ENCODE measurements at places on chromosomes 3 and 15.
A peak's percentile ranks its signal among the peaks of the same experiment; 100 is the strongest.

GRCh38 chr3:50010959-50011358 lies 71.0 kb downstream of the RBM6 start:
- H3K4me3 ChIP-seq = no peak overlapping the region
- peaks cover 5% of the 10 kb centered on the region for H3K36me3 ChIP-seq
- no peak overlapping the region for H3K27ac ChIP-seq
- H3K27me3 ChIP-seq = no peaks in the 10 kb centered on the region
- no peaks in the 10 kb centered on the region for H3K4me1 ChIP-seq

DNA sequence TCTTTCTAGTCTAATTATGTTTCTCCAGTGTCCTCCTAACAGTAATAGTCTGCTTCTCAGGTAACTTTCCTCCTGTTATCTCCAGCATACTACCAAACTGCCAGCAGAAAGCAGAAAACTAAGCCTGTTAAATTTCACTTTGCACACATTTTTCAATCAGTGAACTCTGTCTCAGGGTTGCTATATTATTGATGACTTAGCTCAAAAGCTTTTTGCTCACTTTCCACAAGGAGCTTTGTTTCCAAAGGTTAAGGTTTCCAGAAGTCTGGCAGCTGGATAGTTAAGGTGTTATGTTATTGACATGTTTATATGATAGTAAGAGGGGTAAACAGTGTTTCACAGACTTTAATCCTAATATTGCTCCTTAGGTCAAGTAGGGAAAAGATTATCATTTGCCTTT lies 5.1 kb downstream of the TRPM7 start:
- H3K4me1 ChIP-seq = peaks cover 6% of the 10 kb centered on the region
- no peak overlapping the region for H3K27ac ChIP-seq
- no peak overlapping the region for H3K4me3 ChIP-seq
- H3K27me3 ChIP-seq = no peaks in the 10 kb centered on the region
- DNase-seq = no peak

DNA sequence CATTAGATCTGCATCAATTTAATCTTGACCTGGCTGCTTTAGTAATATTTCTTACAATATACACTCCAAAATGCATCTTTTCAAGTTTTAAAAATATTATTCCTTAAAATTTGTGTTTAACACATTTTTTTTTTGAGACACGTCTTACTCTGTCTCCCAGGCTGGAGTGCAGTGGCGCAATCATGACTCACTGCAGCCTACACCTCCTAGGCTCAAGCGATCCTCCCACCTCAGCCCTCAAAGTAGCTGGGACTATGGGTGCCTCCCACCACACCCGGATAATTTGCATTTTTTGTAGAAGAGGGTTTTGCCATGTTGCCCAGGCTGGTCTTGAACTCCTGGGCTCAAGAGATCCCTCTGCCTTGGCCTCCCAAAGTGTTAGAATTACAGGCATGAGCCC lies 73.6 kb downstream of the ETV5 start:
- H3K4me3 ChIP-seq = no peak overlapping the region
- no peaks in the 10 kb centered on the region for H3K27me3 ChIP-seq
- H3K36me3 ChIP-seq = no peaks in the 10 kb centered on the region
- H3K27ac ChIP-seq = no peak overlapping the region
- no peak for DNase-seq

DNA sequence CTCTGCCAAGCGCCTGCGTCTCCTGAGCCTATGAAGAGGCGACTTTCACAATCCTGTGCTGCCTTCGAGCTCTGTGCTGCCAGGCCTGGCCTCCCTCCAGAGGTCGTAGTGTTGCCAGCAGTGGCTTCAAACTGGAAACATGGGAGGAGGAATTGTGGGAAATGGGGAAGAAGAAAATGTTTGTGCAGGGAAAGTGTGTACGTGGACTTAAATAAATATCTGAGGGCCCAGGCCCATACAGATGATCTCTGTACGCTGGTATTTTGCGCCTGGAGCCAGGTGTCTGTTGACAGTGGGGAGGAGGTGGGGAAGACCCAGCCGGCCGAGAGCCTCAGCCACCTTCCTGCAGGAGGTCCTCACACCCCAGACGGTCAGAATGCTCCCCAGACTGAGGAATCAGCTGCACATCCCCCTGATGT lies 44.6 kb downstream of the ZBTB38 start:
- peaks cover 68% of the 10 kb centered on the region for H3K4me1 ChIP-seq
- H3K4me3 ChIP-seq = peak overlapping the region; percentile 26
- no peaks in the 10 kb centered on the region for H3K36me3 ChIP-seq

DNA sequence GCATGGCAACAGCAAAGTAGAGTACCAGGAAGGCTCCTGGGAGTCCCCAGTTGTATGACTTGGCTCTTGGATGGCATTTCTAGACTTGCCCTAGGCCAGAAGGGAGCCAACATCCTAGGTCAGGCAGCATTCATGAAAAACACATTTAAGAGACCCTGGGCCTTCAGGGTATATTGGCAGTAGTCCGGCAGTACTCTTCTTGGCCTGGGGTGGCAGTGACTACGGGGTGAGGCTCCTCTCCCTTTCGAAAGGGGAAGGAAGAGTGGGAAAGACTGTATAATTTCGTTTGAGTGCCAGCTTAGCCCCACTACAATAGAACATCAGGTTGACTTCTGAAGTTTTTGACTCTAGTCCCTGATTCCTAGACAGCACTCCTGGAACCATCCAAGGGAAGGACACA lies 136.4 kb downstream of the ZIC4 start:
- H3K4me1 ChIP-seq = no peaks in the 10 kb centered on the region
- no peaks in the 10 kb centered on the region for H3K27me3 ChIP-seq
- H3K4me3 ChIP-seq = no peak overlapping the region
- H3K27ac ChIP-seq = no peak overlapping the region
- H3K36me3 ChIP-seq = no peaks in the 10 kb centered on the region

DNA sequence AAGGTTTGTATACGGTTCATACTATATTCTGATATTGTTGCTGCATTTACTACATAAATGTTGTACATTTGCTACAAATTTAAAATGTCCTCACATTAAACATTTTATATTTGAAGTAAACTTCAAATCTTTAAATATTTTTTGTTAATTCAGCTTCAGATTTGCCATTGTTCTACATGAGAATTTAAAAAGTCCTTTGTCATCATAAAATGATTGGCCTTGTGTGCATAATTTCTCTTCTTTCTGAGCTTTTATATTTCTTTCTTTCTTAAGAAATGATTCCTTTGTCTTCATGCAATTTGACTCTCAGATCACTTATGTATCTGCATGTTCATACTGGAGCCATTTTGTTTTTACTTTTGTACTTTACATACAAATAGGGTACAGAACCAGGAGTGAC lies 28.0 kb downstream of the DNAJC19 start:
- H3K27ac ChIP-seq = no peak overlapping the region
- peaks cover 50% of the 10 kb centered on the region for H3K36me3 ChIP-seq
- H3K4me1 ChIP-seq = no peaks in the 10 kb centered on the region
- H3K27me3 ChIP-seq = no peaks in the 10 kb centered on the region
- no peak overlapping the region for H3K4me3 ChIP-seq

GRCh38 chr15:101062063-101062462 lies 142.9 kb downstream of the LRRK1 start:
- H3K27me3 ChIP-seq = no peaks in the 10 kb centered on the region
- no peak for DNase-seq
- no peak overlapping the region for H3K4me3 ChIP-seq
- H3K4me1 ChIP-seq = no peaks in the 10 kb centered on the region
- no peak overlapping the region for H3K27ac ChIP-seq

- H3K4me3 ChIP-seq = no peak overlapping the region
- peaks cover 7% of the 10 kb centered on the region for H3K27me3 ChIP-seq
- no peak overlapping the region for H3K27ac ChIP-seq
- H3K36me3 ChIP-seq = no peaks in the 10 kb centered on the region
- no peaks in the 10 kb centered on the region for H3K4me1 ChIP-seq
Observed at GRCh38 chr15:61216519-61216918, 12.6 kb downstream of the RORA start.

GRCh38 chr3:106438887-106439286 lies 570.1 kb upstream of the CBLB start:
- H3K27ac ChIP-seq = no peak overlapping the region
- no peak for DNase-seq
- no peak overlapping the region for H3K4me3 ChIP-seq
- H3K36me3 ChIP-seq = no peaks in the 10 kb centered on the region

GRCh38 chr15:48332642-48333034 lies 1.4 kb downstream of the DUT start:
- no peak for DNase-seq
- peak overlapping the region; percentile 87 for H3K4me3 ChIP-seq
- H3K36me3 ChIP-seq = peaks cover 12% of the 10 kb centered on the region
- no peaks in the 10 kb centered on the region for H3K27me3 ChIP-seq
- peaks cover 13% of the 10 kb centered on the region for H3K4me1 ChIP-seq

- no peaks in the 10 kb centered on the region for H3K4me1 ChIP-seq
- no peak for DNase-seq
- H3K36me3 ChIP-seq = no peaks in the 10 kb centered on the region
Observed at GRCh38 chr3:55466526-55466925, 20.6 kb downstream of the WNT5A start.

GRCh38 chr15:52788099-52788986 lies 1.8 kb downstream of the ONECUT1 start:
- H3K27me3 ChIP-seq = peaks cover 34% of the 10 kb centered on the region
- H3K27ac ChIP-seq = no peak overlapping the region
- H3K4me3 ChIP-seq = no peak overlapping the region
- no peaks in the 10 kb centered on the region for H3K4me1 ChIP-seq
- H3K36me3 ChIP-seq = no peaks in the 10 kb centered on the region
- DNase-seq = no peak

GRCh38 chr15:20645956-20646355 lies 104.4 kb upstream of the GOLGA6L6 start:
- H3K36me3 ChIP-seq = no peaks in the 10 kb centered on the region
- no peak overlapping the region for H3K27ac ChIP-seq
- H3K27me3 ChIP-seq = no peaks in the 10 kb centered on the region
- H3K4me1 ChIP-seq = no peaks in the 10 kb centered on the region

All from naive thymus-derived CD4-positive, alpha-beta T cell (primary cell).